Keratinocyte (primary cell): ENCODE measurements at places on chromosomes 5 and 9. TPM values are rescaled to one million over a fixed set of nuclear protein-coding genes. Genes with fewer than 3 reads are reported as not detected.
A peak's percentile ranks its signal among the peaks of the same experiment; 100 is the strongest.

GRCh38 chr5:14144586-14145434 is 1.7 kb downstream of the TRIO start:
- peak overlapping the region; percentile 95 for H3K4me3 ChIP-seq
- H3K4me1 ChIP-seq: peaks cover 38% of the 10 kb centered on the region
- no peak for DNase-seq
- peak overlapping the region; percentile 90 for H3K27ac ChIP-seq
- H3K27me3 ChIP-seq: no peaks in the 10 kb centered on the region
- H3K36me3 ChIP-seq: no peaks in the 10 kb centered on the region

GNPDA1 gene
- 18.0 to 32.6 TPM (median 19.1 TPM) in 3 replicates for polyA plus RNA-seq

GRCh38 chr9:129334105-129334935 is 156.3 kb upstream of the IER5L start:
- H3K36me3 ChIP-seq: peaks cover 5% of the 10 kb centered on the region
- no peaks in the 10 kb centered on the region for H3K27me3 ChIP-seq
- peak overlapping the region; percentile 91 for H3K27ac ChIP-seq
- H3K4me1 ChIP-seq: peaks cover 46% of the 10 kb centered on the region
- H3K4me3 ChIP-seq: peak overlapping the region; percentile 42
- DNase-seq: peak; percentile 95

ZNF484 gene
- polyA plus RNA-seq: 2.7 to 4.0 TPM (median 2.9 TPM) in 3 replicates

GRCh38 chr9:36566813-36567221 is 5.9 kb upstream of the MELK start:
- no peak overlapping the region for H3K4me3 ChIP-seq
- DNase-seq: no peak
- H3K36me3 ChIP-seq: no peaks in the 10 kb centered on the region

GOLGA2 gene
- 31.9 to 48.8 TPM (median 41.6 TPM) in 3 replicates for polyA plus RNA-seq

DNA sequence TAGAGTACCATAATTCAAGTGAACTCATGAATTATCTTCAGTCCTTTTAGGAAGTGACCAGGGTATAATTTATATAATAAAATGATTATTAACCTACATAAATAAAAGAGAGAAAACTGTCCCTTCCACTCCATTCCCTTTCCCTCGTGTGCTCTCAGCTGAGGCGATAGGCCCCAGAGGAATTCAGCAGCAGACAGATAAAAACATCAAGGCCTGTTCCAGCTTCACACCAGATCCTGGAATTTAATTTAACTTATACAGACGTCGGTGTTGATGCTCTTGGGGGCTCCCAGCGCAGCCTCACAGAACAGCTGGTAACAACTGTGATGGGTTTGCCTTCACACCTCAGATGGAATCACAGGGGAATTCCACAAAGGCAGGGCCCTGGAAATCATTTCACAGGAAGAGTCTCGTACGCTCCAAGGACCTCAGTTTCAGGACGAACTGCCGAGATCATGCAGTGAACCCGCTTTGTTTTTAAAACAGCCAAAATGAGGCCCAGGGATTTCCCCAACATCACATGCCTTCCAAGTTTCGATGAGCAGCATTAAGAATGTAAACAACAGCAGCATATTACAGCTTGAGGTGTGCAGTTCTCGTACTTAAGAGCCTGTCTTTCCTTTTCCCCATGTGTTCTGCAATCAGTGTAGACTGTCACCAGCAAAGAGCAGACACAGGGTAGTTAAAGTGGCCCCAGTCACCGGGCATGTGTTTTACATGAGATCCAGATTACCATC is 73.6 kb upstream of the ALDH1B1 start:
- H3K27me3 ChIP-seq: no peaks in the 10 kb centered on the region
- no peaks in the 10 kb centered on the region for H3K36me3 ChIP-seq
- no peak for DNase-seq
- H3K4me1 ChIP-seq: peaks cover 6% of the 10 kb centered on the region

SAXO1 gene
- polyA plus RNA-seq: not detected in 3 replicates

GRCh38 chr5:131081913-131082488 is 83.1 kb downstream of the HINT1 start:
- no peak for DNase-seq
- no peaks in the 10 kb centered on the region for H3K27me3 ChIP-seq
- no peaks in the 10 kb centered on the region for H3K4me1 ChIP-seq
- no peak overlapping the region for H3K4me3 ChIP-seq
- H3K36me3 ChIP-seq: no peaks in the 10 kb centered on the region

DNA sequence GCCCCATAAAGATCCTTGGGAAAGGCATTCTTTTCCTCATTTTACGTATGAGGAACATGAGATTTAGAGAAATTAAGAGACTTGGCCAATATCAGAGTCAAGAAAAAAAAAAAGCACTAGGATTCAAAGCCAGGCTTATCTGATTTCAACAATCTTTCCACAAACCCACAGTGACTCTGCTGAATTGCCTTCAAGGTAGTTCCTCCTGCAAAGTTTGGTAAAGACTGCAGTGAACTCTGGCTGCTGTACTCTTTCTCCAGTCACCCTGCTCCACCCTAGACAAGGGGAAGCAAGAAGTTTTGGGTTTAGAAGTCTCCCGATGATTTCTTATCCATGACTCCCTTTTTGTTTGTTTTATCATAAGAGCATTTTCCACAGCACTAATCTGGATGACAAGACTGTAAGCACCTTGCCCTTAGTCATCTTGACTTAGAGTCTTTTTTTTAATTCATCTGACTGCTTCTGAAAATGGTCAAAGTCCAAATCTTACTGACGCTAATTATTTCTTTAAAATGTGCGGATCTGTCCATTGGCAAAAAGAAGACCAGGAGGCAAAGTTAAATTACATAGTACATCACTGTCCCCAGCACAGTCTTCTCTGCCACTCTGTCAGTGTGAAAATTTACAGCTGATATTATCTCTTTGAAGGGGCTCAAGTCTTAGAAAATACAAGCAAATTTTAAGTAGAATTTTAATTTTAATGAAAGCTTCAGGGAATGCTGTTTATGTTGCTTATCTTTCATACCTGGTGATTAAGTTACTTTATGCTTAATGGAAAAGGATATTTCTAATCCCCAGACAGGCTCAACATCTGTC is 180.1 kb downstream of the TTLL11 start:
- H3K27ac ChIP-seq: no peak overlapping the region
- H3K4me3 ChIP-seq: no peak overlapping the region
- DNase-seq: no peak
- H3K4me1 ChIP-seq: peaks cover 13% of the 10 kb centered on the region

DNA sequence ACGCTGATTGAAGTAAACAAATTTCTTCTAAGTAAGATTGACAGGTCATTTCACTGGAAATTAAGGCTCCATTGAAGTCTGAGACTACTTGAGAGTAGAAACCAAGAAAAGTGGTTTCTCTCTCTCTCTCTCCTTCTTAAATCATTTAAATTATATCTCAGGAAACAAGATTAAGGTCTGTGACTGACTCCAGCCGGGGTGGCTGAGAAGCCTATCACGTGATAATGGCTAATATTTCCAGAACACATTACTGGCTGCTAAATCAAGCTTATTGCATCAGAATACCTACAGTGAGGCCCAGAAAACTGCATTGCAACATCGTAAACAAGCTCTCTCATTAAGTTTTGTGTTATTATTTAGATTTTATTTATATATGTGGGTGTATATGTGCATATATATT is 88.4 kb downstream of the PTCD2 start:
- no peak overlapping the region for H3K27ac ChIP-seq
- no peaks in the 10 kb centered on the region for H3K27me3 ChIP-seq
- no peak overlapping the region for H3K4me3 ChIP-seq
- H3K4me1 ChIP-seq: peaks cover 4% of the 10 kb centered on the region

DNA sequence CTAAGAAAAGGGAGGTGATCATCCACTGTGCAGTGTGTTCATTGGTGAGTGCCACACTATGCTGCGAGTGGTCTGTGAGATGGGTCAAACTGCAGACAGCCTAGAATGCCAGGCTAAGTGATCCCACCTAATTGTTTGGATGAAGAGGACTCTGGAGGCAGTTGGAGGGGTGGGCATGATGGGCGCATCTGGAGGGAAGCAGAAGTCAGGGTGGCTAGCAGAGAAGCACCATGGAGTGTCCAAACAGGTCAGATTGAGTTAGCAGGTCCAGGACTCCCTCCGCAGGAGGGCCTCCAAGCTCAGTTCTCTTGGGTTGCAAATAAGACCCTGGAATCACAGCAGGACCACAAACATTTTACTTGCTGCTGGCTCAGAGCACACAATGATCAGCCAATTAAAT is 19.9 kb upstream of the ANGPTL2 start:
- no peak overlapping the region for H3K27ac ChIP-seq
- no peak overlapping the region for H3K4me3 ChIP-seq
- peaks cover 4% of the 10 kb centered on the region for H3K4me1 ChIP-seq
- H3K36me3 ChIP-seq: no peaks in the 10 kb centered on the region
